ENCODE measurements at places on chromosomes 13 and 19. TPM values are rescaled to one million over a fixed set of nuclear protein-coding genes. Genes with fewer than 3 reads are reported as not detected.

ZNF433 gene
- 2.9 TPM for polyA plus RNA-seq

ZNF737 gene
- not detected for polyA plus RNA-seq

ZNF625 gene
- polyA plus RNA-seq = 4.0 TPM

INSL3 gene
- not detected for polyA plus RNA-seq

PRSS57 gene
- not detected for polyA plus RNA-seq

FFAR2 gene
- 0.26 TPM for polyA plus RNA-seq

RFPL4A gene
- polyA plus RNA-seq = 0.61 TPM

F2RL3 gene
- polyA plus RNA-seq = 0.42 TPM

BRCA2 gene
- polyA plus RNA-seq = 3.7 TPM

TBC1D17 gene
- 36.5 TPM for polyA plus RNA-seq

NOVA2 gene
- 4.4 TPM for polyA plus RNA-seq

FCAR gene
- polyA plus RNA-seq = 0.33 TPM

B3GNT8 gene
- polyA plus RNA-seq = 2.6 TPM

USF2 gene
- polyA plus RNA-seq = 99.2 TPM

ZNF578 gene
- 2.6 TPM for polyA plus RNA-seq

C5AR2 gene
- polyA plus RNA-seq = not detected

ERICH4 gene
- polyA plus RNA-seq = not detected

C19orf67 gene
- polyA plus RNA-seq = not detected

PTGIR gene
- 2.3 TPM for polyA plus RNA-seq

SMARCA4 gene
- polyA plus RNA-seq = 98.4 TPM

CEACAM1 gene
- polyA plus RNA-seq = 2.6 TPM

MISP3 gene
- 0.47 TPM for polyA plus RNA-seq

GGACT gene
- not detected for polyA plus RNA-seq

FCER2 gene
- 0.49 TPM for polyA plus RNA-seq

CDC42EP5 gene
- 15.8 TPM for polyA plus RNA-seq

NKPD1 gene
- not detected for polyA plus RNA-seq

ELAVL1 gene
- 67.7 TPM for polyA plus RNA-seq

ZNF415 gene
- 14.4 TPM for polyA plus RNA-seq

LRRC63 gene
- polyA plus RNA-seq = not detected

DMKN gene
- 1.1 TPM for polyA plus RNA-seq

KXD1 gene
- polyA plus RNA-seq = 58.9 TPM

ZNF20 gene
- polyA plus RNA-seq = 1.8 TPM

SIGLEC8 gene
- polyA plus RNA-seq = not detected

IER2 gene
- polyA plus RNA-seq = 55.6 TPM

ZNF230 gene
- polyA plus RNA-seq = 3.0 TPM

ZNF492 gene
- polyA plus RNA-seq = 1.3 TPM

KLF2 gene
- 49.4 TPM for polyA plus RNA-seq

RYR1 gene
- polyA plus RNA-seq = 545 TPM

CALR3 gene
- polyA plus RNA-seq = not detected

S1PR4 gene
- polyA plus RNA-seq = 0.42 TPM

PLPPR3 gene
- not detected for polyA plus RNA-seq

DAND5 gene
- polyA plus RNA-seq = not detected

MCF2L gene
- polyA plus RNA-seq = not detected

FBN3 gene
- 8.7 TPM for polyA plus RNA-seq

PCSK4 gene
- polyA plus RNA-seq = 0.77 TPM

Measured in muscle of arm (tissue), 14 donors.